GM23248 (cell line): ENCODE measurements at places on chromosomes 13 and 19.

GRCh38 chr19:1925544-1925943, 15.4 kb upstream of the CSNK1G2 start:
- no peak for DNase-seq

DNA sequence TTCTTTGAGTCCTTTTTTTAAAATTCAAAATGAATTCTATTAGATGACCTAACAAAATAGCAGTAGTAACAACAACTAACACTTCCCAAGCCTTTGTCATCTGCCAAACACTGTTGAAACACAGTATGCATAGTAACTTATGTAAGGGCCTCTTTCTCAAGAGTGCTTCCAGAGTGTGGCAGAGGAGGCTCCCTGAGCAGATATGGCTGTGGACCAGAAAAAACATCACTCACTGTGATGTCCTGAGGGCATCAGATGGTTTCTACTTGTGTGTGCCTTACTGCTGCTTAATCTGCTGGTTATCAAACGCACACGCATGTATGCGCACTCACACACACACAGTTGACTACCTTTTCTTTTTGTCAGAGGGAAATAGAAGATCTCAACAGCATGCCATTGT, 110.8 kb downstream of the DLEU7 start:
- DNase-seq, result peak; percentile 89

- peak; percentile 88 for DNase-seq
These were observed at the start of gene CAPS for GRCh38 chr19:5913739-5914357. TSS of gene CAPS (plus strand) at chr19:5914254. CDS start at chr19:5914407, 153 bp downstream.

DNA sequence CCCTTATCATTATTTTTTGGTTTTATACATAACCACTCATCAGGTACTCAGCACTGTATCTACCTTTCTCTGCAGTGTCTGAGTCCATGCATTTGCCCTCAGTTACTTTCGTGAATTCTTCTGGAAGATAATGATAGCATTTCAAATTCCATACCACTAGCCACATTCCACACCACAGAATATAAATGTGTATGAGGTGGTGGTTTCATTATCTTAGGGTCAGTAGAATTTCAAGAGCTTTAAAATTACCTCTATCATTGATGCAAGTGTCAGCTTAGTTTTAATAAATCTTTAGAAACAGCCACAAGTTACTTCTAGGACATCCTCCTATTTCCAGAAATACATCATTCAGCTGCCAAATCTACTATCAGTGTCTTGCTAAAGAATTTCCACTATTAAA, 1578.3 kb downstream of the OLFM4 start:
- no peak for DNase-seq

- DNase-seq, result peak; percentile 95
These were observed 26.5 kb downstream of the MAN2B1 start for GRCh38 chr19:12639901-12640613.

DNA sequence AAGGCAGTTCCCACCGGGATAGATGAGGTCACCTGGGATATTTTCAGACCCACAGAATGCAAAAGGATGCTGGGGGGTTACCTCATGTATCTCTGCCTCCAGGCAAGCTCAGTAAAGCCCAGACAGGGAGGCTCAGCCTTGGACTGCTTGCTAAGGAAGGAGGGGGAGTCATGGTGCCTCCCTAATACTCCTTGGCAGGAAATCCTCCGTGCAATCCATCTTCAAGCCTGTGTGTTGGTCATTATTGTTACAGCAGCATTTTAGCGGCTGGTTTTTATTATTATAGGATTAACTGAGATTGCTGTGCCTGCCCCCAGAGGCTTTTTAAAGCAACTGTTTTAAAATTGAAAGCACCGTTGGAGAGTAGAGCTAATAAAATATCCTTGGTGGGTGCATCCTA, 188.5 kb upstream of the UBL3 start:
- DNase-seq, result peak; percentile 84

GRCh38 chr19:1387684-1388636, 4.3 kb downstream of the NDUFS7 start:
- DNase-seq, result no peak

DNA sequence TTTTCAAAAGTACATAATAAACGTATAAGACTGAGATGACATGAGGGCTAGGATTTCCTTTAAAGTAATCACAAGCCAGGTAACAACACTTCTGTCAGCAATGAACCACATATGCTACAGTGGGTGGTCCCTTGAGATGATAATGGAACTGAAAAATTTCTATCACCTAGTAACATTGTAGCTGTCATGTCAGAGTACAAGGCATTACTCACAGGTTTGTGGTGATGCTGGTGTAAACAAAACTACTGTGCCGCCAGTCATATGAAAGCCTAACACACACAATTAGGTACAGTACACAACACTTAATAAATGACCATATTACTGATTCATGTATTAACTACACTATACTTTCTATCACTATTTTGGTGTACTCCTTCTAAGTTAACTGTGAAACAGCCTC, 36.8 kb downstream of the MIPEP start:
- no peak for DNase-seq

- no peak for DNase-seq
These were observed 112.4 kb downstream of the ZNF429 start for GRCh38 chr19:21617740-21618339.

DNA sequence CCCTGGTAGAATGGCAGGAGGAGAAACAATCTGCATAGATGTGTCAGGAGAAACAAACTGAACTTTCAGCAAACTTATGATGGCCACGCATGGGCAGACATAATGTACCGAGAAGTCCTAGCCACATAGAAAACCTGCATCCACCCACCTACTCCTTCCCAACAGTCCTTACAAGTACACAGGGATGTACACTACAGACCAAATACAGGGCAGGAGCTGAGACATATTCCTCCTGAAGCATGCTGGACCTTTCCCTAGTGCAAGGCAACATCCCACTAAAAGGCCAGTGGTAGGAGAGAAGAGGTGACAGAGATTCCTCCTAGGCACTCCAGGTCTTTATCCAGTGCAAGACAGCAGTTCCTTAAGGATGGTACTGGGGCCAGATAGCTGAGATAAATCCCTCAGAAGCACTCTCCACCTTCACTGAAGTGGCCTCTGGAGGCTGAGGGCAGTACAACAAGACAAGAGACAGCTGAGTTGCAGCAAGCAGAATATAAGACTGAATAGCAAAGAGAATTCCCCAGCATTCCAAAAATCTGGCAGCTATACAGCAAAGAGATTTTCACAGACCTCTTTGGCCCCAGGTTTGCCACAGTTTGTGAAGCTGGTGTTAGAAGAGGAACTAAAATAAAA, 18.3 kb downstream of the VWA8 start:
- peak; percentile 65 for DNase-seq

DNA sequence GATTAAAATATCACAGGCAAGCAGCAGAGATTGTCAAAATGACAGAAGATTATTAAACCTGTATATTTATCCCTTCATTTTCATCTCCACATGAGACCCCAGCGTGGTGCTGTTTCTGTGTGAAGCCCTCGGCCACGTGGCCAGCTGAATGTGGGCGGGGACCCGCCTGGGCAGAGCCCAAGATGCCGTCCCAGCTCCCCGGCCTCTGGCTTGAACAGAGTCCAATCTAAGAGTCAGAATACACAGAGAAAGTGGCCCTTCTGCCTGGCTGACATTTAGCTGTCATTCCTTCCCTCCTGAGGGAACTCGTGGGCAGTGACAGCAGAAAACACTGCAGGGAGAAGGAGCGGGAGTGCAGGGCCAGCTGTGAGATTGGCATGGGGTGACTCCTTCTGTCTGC, 34.9 kb upstream of the UQCRFS1 start:
- DNase-seq, result peak; percentile 10

DNA sequence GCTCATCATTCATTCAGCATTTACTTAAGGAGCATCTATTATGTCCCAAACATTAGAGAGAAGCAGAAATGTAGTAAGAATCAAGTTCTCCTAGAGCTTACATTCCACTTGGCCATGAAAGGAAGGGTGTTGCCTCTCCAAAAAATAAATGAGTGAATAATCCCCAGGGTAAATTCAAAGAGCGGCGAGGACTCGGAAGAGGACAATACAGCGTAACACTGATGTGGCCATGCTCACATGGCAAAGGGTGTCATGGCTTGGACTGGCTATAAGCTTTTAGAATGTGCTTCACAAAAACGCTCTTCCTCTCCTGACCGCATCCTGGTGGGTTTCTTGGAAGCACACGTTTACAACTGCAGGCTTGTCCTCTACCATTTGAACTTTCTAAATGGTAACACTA, 290.2 kb downstream of the IRS2 start:
- peak; percentile 9 for DNase-seq

DNA sequence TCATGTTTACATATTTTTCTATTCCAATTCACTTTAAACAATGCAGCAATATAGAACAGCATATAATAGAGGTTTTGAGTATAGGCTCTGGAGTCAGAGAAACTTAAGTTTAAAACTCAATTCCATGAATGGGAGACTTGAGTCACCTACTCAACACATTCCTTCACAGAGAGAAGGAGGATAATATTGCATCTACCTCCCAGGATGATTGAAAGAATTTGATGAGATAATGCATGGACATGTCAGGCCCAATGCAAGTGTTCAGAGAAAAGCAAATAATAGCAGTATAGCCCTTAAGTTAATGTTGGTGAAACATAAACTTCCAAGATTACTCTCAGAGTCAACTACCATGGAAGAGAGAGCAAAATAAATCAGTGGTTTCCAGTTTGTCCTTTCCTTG, 170.2 kb downstream of the DCLK1 start:
- peak; percentile 39 for DNase-seq

DNA sequence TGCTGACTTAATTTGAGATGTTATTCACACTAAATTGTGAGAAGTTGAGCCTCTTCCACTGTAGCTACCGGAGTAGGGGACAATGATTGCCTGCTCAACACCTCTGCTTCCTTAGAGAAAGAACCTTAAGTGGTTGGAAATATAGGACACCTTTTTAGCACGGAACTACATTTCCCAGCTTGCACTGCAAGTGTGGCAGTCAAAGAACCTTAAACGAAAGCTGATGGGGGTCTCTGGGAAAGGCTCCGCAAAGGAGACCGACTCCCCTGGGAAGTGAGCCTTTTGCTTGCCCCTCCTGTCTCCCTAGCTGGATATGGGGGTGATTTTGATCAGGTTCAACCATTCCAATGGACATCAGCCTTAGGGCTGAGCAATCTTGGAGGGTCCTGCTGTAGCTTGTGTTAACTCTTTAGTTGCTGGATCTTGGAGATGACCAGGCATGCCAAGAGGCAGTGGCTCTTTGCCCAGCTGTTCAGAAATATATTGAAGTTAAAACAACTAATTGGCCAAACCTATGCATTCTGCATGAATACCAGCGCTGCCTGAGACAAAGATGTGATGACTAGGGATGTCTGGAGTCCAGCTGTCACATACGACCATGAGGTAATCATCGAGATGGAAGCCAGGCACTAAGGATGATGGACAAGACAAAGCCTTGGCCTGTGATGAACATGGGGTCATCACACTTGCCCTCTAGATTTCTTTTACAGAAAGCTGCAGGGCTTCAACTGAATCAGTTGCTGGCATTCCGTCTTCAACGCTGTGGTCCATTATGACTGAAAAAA, 286.5 kb downstream of the FOXO1 start:
- no peak for DNase-seq

GRCh38 chr19:58575183-58576041, 2.3 kb upstream of the MZF1 start:
- DNase-seq, result peak; percentile 98

DNA sequence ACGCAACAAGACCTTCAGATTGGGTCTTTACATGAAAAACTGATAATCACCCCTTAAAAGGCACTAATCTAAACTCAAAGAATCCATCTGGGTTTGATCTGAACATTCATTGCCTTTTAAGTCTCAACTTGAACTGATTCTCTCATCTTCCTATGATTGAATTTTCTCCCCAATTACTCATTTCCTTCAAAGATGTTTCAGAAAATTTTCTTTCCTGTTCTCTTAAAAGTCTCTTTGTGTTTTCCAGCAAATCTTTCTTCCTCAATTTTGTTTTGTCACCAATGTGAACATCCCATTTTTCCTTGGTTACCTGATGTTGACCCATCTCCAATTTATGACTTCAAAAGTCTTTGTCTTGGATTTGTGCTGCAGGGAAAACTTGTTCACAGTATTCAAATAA, 234.3 kb downstream of the DACH1 start:
- no peak for DNase-seq

GRCh38 chr19:46979126-46980105, 40.2 kb upstream of the NPAS1 start:
- DNase-seq, result no peak

GRCh38 chr13:113881614-113882266, 17.9 kb upstream of the GAS6 start:
- no peak for DNase-seq

- DNase-seq, result no peak
These were observed 537.8 kb downstream of the SLITRK1 start for GRCh38 chr13:83344518-83344917.

- DNase-seq, result no peak
These were observed 56.5 kb downstream of the DCLK1 start for GRCh38 chr13:36074659-36075058.

GRCh38 chr13:37141011-37141410, 35.5 kb upstream of the CSNK1A1L start:
- DNase-seq, result peak; percentile 40

GRCh38 chr13:114102521-114103288, 29.7 kb downstream of the RASA3 start:
- no peak for DNase-seq

DNA sequence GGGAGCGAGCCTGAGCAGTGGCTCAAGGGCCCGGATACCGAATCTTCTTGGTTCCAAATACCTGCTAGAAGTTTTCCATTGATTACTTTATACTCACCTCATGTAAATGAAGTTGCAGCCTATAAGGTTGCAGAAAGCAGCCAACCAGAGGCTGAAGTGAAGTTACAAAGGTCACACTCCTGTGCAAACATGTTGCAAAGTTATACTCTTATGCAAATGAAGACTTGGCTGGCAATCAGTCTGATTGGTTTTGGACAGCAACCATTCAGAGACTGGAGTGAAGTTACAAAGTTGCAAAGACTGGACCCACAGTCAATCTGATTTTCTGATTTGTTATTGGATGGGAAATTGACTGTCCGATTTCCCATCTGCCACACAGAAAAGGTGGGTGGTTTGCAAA, 152.5 kb downstream of the GGACT start:
- DNase-seq, result no peak

DNA sequence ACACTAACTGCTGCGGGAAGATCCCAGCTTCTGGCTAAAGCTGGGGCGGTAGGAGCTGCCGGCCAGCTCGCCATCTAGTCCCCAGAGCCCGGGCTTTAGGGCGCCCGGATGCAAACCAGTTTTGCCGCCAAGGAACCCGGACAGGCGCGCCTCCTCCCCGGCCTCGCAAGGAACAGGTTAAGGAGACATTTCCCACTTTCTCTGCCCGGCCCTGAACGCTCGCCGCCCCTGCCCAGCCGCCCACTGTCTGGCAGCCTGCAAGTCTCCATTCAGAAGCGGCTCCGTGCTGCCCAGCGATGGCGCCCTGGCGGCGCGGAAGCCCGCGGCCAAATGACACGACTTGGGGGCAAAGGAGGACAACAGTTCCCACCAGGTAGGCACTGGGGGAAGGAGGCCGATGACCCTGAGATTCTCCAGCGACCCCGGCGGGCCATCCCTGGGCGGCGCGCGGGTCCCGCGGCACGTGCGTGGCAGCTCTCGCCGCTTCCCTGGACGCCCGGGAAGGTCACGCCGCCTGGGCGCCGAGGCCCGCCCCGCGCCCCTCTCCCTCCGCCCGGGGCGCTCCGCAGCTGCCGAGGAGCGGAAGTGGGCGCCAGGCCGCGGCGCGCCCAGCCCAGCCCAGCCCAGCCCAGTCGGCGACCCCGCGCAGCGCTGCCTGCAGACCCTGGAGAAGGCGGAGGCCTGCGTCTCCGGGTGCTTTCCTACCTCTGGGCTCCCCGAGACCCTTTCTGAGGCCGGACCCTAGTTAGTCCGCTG, 42.2 kb upstream of the HNRNPA1L2 start:
- peak; percentile 67 for DNase-seq

GRCh38 chr13:24194447-24194846, 33.9 kb downstream of the SPATA13 start:
- DNase-seq, result no peak
